ENCODE measurements at places on chromosomes 16 and 17.

GRCh38 chr16:17467923-17468540 lies 2.7 kb downstream of the XYLT1 start:
- peak; percentile 12 for DNase-seq

GRCh38 chr17:77596491-77597417 lies 361.7 kb upstream of the TNRC6C start:
- no peak for DNase-seq

GRCh38 chr16:25258861-25259179 lies 1.2 kb upstream of the ZKSCAN2 start:
- DNase-seq, result no peak

DNA sequence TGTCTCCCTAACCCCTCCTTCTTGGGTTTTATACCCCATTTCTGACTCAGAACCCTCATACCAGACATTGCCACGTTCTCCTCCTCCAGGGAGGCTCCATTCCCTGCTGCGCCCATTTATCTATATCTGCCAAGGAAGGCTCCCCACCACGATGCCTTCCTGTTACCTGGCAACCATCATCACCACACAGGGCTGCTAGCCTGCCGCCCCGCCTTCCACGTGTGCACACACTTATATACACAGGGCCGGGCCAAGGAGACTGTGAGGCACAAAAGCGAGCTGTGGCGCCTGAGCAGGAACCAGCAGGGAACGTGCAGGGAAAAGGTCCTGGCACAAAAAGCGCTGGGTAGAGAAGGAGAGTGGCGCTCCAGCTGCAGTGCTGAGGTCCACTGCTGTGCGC lies 261.8 kb downstream of the CBLN1 start:
- no peak for DNase-seq

DNA sequence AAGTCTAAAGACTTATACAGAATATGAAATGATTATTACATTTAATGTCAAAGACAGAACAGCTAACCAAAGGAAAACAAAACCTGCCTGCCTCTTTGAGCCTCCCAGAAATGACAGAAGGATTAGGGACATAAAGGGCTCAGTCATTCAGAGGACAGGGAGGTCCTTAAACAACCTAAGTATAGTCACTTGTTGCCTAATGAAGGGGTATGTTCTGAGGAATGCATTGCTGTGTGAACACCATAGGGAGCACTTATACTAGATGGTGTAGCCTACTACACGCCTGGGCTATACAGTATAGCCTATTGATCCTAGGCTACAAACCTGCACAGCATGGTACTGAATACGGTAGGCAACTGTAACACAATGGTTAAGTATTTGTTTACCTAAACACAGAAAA lies 106.4 kb downstream of the PARN start:
- no peak for DNase-seq

- DNase-seq, result no peak
These were observed 123.2 kb downstream of the KCNJ18 start for GRCh38 chr17:21815352-21816063.

DNA sequence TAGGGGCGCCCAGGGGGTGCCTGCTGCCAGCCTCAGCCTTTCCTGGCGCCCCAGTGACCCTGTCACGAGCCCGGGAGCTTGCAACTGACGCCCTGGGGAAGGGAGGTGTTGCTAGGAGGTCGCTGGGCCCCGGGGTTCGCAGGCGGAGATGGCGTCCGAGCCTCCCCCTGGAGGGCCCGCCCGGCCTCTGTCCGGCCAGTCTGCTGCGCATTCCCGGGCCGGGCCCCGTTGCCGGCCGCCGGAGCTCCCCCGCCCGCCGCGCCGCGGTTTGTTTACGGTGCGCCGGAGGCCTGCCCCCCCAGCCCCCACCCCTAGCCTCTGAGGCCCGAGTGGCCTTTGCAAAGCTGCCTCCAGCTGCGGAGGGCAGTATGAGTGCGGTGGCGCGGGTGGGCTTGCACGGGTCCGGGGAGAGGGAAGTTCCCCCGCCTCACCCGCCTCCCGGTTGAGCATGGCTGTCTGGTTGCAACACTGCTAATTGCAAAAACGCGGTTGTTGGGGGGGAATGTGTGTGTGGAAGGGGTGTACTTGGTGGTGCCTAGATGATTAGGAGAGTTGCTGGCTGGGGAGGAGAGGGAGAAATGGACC lies 514 bp downstream of the THRA start:
- no peak for DNase-seq

- DNase-seq, result no peak
These were observed 3.9 kb upstream of the TRPV1 start for GRCh38 chr17:3613124-3613523.

- DNase-seq, result no peak
These were observed 18.5 kb upstream of the NTN1 start for GRCh38 chr17:9002606-9003354.

DNA sequence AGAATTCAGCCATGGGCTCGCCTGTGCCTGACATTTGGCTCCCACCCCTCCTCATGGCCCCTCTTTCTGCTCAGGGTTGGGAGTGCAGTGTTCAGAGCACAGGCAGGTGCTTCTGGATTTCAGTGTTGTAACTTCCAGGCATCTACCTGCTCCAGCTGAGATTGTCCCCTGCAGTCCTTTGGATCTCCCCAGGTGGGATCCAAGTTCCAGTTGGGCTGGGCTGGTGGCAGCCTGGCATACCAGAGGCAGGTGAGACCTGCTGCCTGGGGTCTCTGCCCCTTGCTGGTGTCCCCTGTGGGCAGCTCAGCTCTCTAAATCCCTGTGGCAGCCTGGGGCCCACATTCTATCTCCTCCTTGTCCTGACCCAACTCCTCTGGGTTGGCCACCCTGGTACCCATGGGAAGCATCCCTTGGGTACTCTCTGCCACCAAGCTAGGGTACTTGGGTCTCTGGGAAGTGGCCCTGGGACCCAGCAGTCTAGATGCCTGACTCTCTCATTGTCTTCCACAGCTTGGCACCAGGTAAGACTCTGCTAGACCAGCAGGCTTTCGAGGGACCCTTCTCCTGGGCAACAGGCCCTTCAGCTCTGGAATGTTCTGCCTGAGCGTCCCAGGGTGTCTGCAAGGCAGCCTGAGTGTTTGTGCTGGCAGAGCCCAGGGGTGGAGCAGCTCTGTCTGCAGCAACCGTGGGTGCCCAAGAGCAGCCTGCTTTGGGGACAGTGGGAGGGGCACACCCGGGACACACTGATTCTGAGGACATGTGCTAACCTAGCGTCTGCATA lies 42.5 kb downstream of the DNAH17 start:
- no peak for DNase-seq

DNA sequence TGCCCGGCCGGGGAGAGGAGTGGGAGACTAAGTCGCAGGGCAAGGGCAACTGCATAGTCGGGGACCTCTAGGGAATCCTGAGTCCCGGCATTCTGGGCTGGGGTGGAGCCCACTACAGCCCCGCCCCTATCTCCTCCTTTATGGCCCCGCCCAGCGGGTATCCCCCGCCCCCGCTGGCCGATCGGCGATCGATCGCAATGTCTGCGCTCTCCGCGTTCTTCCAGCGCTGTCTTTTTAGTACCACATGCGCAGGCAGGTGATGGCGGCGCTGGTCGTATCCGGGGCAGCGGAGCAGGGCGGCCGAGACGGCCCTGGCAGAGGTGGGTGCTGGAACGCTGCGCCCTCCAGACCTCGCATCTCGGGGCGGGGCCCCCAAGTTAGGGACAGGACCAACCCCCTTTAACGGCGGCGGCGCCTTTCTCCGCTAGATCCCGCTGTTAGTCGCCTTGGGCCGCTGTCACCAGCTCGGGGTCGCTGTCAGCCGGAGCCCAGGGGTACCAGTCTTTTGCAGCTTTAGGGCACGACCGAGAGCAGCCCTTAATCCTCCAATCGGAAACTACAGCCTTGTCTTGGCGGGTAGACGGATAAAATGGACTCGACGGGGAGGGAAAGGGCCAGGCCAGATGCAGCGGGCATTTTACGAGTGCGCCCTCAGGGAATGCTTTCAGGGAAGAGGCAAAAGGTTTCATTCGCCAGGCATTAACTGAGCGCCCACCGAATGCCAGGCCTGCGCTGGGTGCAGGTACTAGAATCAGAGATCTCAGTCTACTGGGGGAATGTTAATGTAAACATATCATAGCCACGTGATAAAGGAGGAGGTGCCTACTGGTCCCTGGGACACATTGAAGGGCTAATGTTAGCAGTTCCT lies at the start of gene DPH1:
Gene DPH1 (plus strand): TSS at position 243 of the 868 bp plus-strand sequence. CDS start 17 bp downstream, at position 260.
- DNase-seq, result peak; percentile 75

GRCh38 chr17:63931981-63932561 lies at the start of gene CD79B:
TSS of gene CD79B (minus strand) at chr17:63932331. CDS start at chr17:63932261, 70 bp downstream.
- peak; percentile 14 for DNase-seq

GRCh38 chr17:79243603-79243990 lies 169.0 kb downstream of the ENGASE start:
- DNase-seq, result no peak

DNA sequence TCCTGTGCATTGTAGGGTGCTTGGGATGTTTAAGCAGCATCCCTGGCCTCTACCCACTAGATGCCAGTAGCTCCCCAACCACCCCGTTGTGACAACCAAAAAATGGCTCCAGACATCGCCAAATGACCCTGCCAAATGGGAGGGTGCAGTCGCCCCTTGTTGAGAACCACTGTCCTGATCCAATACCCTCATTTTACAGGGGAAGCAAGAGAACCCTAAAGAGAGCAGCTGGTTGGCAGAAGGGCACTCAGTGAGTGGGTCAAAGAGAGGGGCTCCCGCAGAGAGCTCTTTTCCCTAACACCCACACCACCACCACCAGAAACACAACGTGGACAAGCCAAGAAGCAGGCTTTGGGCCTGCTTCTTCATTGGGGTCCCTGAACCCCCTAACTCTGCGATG lies 18.4 kb downstream of the TEKT5 start:
- DNase-seq, result no peak

GRCh38 chr16:24140730-24141129 lies 115.4 kb upstream of the CACNG3 start:
- DNase-seq, result no peak

DNA sequence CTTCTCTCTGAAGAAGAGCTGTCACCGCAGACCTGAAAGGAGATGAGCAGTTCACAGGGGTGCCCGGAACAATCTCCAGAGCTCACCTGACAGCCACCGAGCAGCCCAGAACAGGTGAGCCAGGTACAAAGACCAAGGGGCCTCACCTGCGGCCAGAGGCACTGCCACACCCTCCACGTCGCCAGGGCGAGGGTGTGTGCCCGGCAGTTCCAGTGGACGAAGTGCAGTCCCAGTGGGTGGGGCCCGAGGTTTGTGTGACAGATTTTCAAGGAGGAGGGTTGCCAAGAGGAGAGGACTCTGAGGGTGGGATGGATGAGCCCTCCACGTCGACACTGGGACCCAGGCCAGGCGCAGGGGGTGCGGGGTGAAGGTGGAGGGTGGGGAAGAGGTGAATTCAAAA lies 61.7 kb downstream of the SMPD3 start:
- DNase-seq, result no peak
